GM12864 (cell line): ENCODE measurements at places on chromosomes 1 and 21.

DNA sequence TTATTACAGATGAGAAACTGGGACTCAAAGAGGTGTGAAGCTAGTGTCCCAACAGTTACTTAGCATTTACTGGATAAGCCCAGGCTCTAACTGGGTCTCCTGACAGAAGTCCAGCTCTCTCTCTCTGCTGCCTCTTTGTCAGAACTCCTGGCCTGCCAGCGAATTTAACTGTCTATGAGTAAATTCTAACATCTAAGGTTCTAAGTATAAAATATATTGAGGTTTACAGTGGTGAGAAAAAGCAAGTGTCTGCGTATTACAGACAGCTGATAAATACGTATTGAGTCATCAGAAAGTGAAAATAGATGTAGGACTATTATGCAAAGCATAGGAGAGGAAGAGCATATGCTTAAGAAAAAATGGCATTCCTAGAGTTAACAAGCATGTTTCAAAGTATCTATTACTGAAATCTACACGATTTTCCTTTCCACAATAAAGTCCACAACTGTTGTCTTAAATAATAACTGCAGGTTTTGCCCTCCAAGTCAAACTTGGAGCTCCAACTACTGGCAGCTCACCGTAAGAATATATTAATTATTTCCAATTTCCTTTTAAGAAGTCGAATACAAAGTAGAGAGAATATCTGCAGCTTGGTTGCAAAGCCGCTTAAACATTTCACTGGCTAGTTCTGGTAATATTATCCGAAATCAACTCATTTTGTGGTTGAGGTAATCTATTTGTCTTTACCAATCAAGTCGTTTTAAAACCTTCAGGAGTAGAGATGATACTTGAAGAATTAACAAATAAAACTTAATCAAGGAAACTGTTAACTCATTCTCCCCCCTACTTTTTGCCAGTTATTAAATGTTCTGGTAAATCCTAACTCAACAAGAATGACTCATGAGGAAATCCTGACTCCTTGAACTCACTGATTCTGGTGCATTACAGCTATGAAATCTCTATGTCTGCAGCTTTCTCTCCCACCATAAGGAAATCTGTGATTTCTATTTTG, 1.4 kb upstream of the RGS2 start:
- no peak for DNase-seq

DNA sequence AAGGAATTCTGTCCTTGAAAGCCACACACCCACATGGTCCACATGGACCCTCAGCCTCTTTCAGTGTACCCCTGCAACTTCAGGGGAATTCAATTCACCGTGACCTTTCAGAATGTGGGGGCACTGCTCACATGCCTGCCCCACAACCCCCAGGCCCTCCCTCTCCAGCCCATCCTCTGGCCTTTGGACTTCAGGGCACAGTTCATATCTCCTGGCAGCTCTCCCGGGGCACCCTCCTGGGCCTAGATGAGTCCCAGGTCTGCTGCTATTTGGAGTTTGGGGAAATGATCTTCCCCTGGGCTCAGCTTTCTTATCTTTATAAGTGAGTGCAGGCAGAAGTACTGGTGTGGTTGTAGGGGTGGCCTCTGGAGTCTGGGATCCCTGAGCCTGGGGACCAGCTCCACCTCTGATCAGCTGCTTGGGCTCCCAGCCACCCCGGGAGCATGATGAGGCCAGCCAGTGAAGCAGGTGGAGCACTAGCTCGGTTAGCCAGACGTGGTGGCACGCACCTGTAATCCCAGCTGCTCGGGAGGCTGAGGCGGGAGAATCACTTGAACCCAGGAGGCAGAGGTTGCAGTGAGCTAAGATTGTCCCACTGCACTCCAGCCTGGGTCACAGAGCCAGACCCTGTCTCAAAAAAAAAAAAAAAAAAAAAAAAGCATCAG, 15.8 kb downstream of the C1orf167 start:
- DNase-seq = no peak

GRCh38 chr1:30650968-30651320, 72.4 kb downstream of the MATN1 start:
- DNase-seq = no peak

GRCh38 chr1:143720087-143721023, 251.4 kb downstream of the FAM72C start:
- no peak for DNase-seq

GRCh38 chr1:32349211-32349708, 13.0 kb downstream of the FAM229A start:
- no peak for DNase-seq

- DNase-seq = no peak
Observed at GRCh38 chr1:40179496-40180089, 18.4 kb downstream of the RLF start.

GRCh38 chr1:92817986-92818764, 13.7 kb upstream of the RPL5 start:
- DNase-seq = no peak

- no peak for DNase-seq
Observed at GRCh38 chr1:235919833-235920441, 53.2 kb upstream of the LYST start.

GRCh38 chr1:41051022-41051421, 29.5 kb upstream of the SLFNL1 start:
- no peak for DNase-seq

DNA sequence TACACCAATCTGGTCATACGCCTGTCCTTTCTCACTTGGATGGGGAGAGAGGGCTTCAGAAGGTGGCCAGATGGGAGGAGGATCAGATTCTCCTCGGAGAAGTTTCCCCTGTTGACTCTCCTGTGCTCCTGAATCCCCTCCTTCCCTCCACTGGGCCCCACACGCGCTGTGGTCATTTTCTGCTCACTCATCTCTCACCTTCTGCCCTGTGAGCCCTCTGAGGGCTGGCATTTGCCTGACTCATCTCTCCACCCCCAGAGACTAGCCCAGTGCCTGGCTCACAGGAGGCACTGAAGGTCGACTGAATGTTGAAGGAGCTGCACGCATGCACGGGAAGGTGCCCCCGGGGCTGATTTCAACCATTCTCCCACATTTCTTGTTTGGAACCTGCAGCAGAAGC, 14.2 kb downstream of the ABCA4 start:
- no peak for DNase-seq

GRCh38 chr1:17612831-17613230, 73.3 kb downstream of the ARHGEF10L start:
- DNase-seq = no peak

DNA sequence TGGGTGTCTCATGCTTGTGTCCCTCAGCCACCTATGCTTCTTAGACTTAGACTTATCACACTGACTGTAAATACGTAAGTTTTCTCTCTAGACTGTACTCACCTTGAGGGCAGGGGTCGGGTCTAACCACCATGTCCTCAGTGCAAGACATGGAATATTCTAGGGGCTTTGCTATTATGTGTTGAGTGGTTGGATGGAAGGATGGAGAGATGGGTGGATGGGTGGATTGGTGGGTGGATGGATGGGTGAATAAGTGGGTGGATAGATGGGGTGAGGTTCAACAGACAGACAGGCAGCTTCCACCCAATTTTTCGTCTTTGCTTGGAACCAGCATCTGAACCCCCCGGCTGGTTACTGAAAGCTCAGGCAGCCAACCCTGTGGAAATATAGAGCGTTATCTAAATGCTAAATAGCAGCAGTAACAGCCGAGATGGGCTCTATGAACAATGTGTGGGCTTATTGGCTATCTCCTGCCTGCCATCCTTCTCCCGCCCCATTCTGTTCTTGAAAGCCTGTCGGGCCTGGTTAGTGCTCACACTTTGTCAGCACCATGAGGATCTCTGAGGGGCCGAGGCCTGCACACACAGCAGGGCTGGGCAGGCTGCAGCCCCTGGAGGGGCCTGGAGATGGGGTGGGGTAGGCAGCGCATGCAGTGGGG, 130.7 kb downstream of the ACTL8 start:
- DNase-seq = no peak

- no peak for DNase-seq
Observed at GRCh38 chr1:227788271-227789083, 27.0 kb upstream of the PRSS38 start.

DNA sequence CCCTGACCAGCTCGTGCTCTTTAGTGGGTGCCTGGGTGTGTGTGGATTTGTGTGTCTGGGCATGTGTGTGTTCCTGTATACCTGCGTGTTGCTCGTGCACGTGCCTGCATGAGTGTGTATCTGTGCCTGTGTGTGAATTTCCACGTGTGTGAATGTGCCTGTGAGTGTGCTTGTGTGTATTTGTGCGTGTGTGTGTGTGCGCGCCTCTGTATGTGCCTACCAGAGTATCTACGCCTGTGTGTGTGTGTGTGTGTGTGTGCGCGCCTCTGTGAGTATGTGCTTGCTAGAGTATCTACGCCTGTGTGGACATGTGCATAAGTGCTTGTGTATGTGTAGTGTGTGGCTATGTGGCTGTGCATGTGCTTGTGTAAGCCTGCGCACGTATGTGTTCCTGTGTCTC, 691 bp upstream of the SELENBP1 start:
- DNase-seq = no peak

DNA sequence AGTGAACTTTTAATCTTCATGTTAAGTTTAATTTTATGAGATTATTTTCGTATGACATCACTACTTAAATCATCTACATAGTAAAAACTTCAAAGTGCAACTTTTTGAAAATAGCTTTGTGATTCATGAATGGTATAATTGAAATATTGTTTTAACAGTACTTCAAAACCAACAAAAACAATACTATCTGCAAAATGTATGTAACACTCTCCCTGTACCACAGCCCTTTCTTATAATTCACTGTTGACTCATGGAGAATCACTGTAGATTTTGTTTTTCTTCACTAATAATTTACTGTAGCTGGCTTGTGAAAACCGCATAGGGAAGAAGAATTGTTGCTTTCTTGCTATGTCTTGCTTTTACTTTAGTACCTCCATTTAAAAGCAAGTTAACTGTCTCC, 301.4 kb upstream of the ADAMTS5 start:
- no peak for DNase-seq

DNA sequence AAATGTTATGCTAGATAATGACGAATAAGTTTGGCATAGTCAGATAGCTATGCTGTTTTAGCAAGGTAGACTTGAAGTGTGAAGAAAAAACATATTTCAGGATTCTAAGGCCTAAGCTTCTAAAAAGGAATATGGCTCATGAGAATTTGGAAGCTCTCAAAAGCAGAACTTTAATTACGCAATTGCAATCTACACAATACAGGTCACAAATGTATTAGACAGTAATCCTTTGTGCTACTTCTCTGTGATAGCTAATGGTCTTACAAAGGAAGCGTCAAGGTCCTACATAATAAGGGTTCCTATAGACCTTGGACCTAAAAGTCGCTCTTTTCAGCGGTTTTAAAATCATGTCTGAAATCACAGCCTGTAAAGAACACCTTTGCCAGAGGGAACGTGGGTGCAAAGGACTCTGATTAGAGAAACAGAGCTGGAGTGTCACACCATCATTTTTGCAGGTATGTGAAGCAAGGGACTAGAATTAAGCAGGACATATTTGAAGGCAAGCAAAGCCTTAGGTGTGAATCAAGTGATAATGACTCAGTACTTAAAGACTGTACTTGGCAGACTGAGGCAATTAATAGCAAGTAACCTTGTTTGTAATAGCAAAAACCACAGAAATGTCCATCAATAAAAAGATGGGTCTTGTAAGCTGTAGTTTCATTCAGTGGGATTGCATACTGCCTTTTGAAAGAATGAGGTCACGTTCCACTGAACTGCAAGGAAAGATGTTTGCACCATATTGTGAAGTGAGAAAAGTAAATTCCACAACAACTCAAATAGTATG, 420.2 kb downstream of the KCTD3 start:
- DNase-seq = no peak

GRCh38 chr1:173187671-173188237, 19.4 kb downstream of the TNFSF4 start:
- no peak for DNase-seq

DNA sequence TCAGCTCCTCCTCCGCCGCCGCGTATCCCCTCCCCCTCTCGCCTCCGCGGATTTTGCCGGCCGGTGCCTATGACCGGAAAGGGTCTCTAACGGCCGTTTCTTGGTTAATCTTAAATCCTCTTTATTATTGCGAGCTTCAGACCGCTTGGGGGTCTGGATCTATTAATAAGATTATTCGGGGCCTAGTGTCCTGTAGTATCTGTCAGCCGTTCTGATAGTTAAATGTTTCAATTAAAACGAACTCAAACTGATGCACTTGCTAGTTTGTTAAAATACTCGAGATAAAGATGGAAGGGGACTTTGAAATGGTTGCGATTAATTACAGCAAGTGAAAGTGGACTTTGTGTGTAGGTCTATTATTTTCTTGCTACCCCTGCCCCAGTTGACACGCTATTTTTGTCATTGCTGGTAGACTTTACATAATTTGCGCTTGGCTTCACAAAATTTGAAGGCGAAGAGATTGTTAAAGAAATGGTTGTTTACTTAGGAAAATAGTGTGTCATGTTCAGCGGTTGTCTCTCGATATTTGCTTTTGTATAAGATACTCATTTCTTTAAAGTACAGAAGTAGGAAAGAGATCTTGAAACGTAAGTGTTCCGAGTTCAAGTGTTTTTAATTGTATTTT, 779 bp downstream of the SON start:
- DNase-seq = no peak

DNA sequence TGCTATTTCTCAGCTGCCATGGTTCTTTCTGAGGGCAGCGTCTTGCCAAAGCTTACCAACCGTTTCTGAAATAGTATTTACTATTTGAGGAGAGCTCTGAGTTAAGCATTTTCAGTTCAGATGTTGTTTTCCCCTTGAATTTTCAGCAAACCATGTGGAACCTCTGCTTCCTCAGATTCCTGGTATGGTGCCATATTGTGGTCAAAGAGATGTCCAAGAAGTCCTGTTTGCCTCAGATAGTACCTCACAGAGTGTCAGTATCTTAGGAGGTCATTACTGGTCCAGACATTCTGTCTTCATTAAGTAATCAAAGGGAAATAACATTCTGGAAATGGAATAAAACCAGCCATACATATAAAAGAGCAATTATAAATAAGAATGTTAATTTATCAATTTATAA, 36.6 kb downstream of the VANGL2 start:
- DNase-seq = no peak

GRCh38 chr1:229001467-229002011, 266.3 kb downstream of the RHOU start:
- DNase-seq = no peak
